GM18507 (cell line): ENCODE measurements at places on chromosomes 3 and 15.

DNA sequence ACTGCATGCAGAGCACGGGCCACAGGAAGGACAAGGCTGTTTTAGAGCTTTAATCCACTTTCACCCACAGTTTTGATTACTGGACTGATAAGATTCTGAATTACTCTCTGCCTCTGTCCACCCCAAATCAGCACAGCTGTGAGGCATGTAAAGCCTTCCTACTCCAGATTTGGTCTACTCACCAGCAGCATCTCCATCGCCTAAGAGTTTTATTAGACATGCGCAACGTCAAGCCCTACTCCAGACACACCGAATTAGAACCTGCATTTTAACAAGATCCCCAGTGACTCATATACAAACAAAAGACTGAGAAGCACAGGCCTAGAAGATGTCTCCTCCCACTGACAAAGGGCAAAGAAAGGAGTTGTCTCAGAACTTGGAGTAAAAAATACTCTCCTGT, 221.2 kb downstream of the TUSC7 start:
- no peak for DNase-seq

GRCh38 chr15:88323976-88324740, 67.6 kb upstream of the NTRK3 start:
- DNase-seq = no peak

DNA sequence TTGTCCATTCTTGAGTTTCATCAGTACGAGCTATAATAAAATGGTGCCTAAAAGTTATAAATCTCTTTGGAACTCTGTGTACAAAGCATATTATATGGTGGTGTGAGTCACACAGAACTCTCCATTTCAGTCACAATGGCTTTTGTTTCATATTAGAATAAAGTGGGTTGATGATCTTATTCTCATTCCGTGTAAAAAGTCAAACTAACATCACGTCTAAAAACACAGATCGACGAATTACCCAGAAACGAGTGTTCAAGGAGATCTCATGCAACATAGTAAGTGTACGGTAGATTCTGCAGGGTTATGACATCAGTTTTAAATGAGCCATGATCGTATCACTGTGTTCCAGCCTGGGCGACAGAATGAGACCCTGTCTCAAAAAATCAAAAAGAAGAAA, 122.4 kb downstream of the FOXP1 start:
- DNase-seq = no peak

DNA sequence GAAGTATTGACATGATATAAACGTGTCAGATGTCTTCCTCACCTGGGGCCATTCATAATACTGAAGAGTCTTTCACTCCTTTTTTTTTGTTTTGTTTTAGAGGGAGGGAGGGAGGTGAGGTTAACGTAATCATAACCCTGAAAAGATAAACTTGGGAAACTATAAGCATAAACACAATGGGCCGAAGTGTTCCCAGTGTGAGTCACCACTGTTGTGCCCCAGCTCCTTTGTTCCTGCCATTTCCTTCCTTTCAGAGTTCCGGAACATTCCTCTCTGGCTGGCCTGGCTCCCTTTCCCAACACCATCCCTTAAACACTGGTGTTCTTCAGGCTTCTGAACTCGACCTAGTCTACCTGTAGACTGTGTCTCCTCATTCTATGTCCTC, 18.6 kb downstream of the PLD1 start:
- DNase-seq = no peak

DNA sequence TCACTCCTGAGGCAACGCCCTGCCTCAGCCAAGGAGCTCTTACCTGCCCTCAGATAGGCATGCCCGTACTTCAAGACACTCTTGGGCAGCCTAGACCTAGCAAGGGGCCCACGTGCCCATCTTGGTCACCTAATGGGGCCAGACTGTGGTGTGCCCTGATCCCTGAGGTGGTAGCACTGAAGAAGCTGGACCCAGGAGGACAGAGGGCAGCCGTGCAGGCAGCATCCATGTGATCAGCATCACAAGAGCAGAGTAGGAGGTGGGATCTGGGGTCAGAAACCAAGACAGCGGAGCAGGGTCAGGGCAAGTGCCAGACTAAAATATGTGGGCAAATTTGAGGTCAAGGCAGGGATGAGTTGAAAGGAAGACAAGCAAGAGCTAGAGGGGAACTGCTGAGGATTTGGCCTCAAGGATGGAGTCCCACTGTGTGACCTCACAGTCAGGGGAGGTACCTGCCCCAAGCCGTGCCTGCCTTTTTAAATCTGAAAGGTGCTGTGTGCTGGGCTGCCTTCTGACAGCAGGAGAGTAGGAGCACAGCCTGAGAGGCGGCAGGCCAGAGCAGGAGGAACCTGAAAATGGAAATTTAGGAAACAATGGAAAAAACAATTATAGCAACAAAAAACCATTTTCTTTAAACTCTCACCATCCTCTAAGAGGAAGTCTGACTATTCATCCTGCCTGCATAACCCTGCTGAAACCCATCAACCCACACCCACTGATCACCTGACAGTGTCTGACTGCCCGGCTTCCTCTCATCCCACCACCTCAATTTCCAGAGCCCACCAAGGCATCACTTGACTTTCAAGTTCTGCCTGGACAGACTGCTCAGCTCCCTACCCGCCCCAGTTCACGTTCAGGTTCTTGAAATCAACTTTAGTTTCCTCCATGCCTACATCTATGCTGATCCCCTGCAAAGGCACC, 7.3 kb downstream of the ZBTB38 start:
- DNase-seq = no peak

DNA sequence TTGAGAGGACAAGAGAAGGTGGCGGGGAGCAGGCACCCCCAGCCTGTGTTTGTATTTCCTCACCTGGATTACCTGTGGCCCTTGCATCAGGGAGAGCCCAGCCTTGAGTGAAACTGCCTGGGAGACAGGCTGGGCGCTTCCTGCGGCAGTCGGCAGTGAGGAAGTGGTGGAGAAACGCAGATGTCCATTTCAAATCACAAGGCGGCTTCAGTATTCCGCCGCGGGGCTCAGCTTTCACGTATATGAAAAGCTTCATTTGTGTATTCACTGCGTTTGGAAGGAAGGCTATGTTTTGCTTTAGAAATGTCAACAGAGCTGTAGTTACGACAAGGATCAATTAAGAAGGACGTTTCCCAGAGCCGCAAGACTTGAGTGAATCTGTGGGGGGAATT, 167.4 kb upstream of the CTDSPL start:
- no peak for DNase-seq

DNA sequence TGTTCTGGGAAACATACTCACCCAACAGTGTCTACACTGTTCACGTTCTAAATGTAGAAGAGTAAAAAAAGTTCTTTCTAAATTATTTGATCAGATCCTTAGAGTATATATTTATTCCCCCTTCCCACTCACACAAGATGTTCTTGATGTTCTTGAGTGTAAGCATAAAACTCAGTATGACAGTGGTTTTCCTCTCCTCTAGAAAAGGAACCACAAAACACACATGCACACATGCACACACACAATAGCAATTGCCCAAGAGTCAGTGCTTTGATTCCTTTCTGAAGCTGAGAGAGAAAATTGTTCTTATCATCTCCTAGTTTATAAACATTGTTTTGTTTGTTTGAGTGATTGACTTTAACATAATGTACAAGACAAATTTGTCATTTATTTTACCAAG, 123.2 kb upstream of the PHLDB2 start:
- no peak for DNase-seq

DNA sequence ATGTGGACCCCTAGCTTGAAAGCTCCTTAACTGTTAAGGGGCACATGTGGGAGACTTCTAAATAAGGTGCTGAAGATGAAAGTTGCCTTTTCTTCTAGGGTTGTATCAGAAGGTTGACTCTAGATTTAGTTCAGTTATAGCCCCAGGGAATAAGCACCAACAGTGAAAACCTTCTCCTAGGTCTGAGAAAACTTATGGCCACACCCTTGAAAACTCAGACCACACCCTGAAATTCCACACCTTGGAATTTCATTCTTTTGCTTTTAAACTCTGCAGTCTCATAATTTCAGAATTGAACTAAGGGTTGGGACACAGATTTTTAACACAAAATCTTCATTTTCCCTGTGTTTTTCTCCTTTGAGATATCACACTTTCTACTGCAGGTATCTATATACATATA, 355.8 kb upstream of the IL12A start:
- no peak for DNase-seq

- DNase-seq = no peak
These were observed 224.8 kb downstream of the RPLP1 start for GRCh38 chr15:69677403-69677802.

- no peak for DNase-seq
These were observed 75.0 kb downstream of the LRRC49 start for GRCh38 chr15:70967646-70968045.

- DNase-seq = no peak
These were observed 48.8 kb downstream of the PDE8A start for GRCh38 chr15:85030301-85030929.

- no peak for DNase-seq
These were observed 259.4 kb downstream of the RORA start for GRCh38 chr15:60969658-60970057.

DNA sequence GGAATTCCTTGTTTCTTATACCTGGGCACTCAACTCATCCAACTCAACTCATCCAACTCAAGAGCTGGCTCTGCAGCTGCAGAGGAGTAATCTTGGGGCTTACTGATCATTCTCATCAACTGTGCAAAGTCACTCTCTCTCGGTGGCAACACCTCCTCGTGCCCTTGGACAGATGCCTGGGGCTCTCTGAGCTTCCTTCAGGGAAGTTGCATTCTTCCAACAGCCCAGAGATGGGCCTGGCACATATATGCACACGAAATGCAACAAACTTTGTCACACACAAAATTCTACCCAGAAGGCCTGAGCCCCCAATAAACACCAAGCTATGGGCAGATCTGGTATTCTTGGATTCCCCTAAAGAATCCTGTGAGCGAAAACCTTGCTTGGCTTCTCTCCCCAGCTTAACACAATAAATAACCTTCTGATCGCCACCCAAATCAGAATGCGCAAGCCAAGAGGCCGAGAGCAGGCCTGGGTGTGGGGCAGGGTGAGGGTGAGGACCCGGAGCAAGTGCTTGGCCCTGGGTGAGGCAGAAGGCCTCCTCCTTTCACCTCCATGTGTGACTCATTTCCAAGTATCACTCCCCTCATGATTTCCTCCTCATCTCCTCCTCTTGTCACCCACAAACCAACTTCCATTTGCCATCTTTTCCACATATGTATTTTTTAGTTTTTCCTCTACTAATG, 15.4 kb downstream of the TGM5 start:
- no peak for DNase-seq

DNA sequence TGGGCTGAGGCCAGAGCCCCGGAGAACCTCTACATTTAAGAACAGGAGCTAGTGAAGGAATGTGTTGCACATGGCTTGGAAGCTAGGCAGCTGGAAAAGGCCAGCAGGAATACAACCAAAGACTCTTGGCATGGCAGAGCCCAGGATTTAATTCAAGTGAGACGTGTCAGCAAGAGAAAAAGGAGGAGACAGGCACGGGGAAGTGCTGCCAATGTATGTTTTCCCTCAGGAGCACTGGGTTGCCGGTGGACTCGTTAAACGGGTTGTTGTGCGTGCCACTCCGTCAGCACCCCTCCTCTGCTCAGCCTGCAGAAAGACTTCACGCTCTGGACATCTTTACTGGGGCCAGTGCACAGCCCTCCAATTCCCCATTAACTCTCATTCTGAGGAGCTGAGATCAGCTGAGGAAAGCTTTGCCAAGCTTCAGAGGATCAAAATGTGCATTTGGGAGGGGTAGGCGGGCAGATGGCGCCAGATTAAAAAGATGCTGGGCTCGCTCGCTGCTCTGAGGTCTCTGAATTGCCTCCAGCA, 103.7 kb downstream of the PDZRN3 start:
- no peak for DNase-seq

DNA sequence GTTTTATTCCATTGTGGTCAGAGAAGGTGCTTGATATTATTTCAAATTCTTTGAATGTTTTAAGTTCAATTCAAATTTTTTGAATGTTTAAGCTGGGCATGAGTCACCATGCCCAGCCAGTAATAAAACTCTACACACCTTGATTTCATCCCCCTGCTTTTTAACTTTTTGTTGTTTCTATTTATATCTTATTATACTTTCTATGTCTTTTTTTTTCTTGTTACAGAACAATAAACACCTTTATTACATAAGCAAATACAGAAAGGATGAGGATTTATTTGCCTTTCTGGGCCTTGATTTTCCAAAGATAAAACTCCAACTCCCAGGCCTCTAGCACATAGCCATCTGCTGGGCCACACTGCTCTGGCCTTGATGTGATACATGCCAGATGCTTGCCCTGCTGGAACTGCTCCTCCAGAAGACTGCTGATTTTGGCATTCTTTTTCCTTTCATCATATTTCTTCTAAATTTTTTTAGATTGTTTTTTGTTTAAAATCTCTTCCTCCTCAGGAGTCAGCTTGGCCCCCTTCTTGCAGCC, 14.0 kb downstream of the DNAH12 start:
- DNase-seq = no peak

GRCh38 chr3:11928381-11928780, 75.8 kb upstream of the SYN2 start:
- DNase-seq = no peak

DNA sequence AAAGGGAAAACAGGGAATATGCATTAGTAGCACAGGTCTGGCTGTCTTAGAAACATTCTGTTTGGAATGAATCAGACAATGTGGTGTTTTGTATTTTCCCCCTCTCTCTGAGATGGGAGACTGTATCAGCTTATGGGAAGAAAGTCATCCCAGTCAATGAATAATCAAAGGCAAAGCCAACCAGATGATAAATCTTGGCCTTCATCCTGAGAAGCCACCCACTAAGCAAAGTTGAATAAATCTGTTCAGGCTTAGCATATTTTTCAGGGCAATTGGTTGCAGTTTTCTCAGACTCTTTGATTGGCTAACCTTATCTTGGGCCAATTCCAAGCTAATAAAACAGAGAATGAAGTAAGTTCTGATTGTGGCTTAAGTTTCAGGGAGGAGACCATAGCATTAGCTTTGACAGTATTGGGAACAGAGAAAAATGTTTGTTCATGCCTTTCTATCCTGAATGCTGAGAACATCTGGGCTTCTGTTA, 63.6 kb upstream of the ARL8B start:
- DNase-seq = no peak

- no peak for DNase-seq
These were observed 68.9 kb upstream of the NR2F2 start for GRCh38 chr15:96261575-96262034.

DNA sequence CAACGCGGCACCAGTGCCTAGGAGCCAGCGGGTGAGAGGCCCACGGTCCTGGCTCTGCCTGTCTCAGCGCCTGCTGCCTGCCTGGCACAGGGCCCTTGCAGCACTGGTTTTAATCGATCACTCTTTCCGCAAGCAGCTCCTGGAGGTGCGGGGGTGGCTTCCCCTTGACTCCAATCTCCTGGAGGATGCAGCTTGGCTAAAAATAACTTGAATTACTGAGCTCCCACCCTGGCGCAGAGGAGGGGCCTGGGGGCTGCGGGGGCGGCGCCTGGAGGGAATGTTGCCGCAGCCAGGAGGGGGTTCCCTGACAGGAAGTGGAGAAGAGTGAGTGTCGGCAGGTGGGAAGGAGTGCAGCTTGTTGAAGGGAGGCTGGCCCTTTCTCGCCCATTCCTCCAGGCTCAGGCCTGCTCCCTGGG, 9.9 kb upstream of the RPL29 start:
- DNase-seq = no peak

DNA sequence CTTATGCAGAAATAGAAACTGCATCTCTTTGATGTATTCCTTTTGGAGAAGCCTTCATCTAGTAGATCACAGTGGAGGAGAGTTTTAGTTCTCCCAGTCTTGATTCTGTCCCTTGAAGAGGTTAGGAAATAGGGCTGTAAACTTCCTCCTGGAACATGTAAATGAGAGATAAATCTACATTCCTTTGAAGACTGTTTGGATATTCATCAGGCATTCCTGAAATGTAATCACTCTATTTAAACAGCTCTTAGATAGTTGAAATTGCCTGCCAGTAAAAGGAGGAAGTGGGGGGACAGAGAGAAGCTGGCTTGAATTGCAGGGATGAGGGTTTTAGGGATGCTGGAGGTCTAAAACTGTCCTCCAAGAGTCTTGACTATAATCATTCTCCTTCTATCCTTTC, 254.3 kb upstream of the LRRC3B start:
- no peak for DNase-seq
